ENCODE measurements at places on chromosomes 7 and 10.

- no peak for DNase-seq
Observed at GRCh38 chr7:70565721-70566370, 566.1 kb upstream of the GALNT17 start.

- no peak for DNase-seq
Observed at GRCh38 chr10:17835688-17836087, 26.5 kb downstream of the MRC1 start.

DNA sequence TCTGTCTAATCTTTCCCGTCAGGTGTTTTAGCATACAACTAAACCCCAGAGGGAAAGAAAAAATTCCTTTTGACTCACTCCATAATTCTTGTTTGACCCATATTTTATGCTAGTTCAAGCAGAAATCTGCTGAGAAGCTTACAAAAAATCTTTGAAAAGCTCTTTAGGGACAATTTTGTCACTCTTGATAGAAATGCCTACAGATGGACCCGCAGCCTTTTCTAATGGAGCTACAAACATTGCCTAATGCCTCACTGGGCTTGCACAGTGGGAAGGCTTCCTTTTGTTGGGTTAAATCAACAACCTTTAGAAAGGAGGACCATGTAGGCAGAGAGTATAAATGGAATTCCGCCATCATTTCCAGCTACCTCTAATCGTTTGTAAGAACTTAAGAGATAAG, 344.5 kb downstream of the PCLO start:
- no peak for DNase-seq

- no peak for DNase-seq
Observed at GRCh38 chr10:9657530-9657929, 1360.1 kb upstream of the CELF2 start.

GRCh38 chr10:5999440-6000165, 22.3 kb upstream of the IL15RA start:
- DNase-seq, result no peak

GRCh38 chr10:94936721-94937120, 1.7 kb upstream of the CYP2C9 start:
- DNase-seq, result no peak

- no peak for DNase-seq
Observed at GRCh38 chr10:47059606-47060311, 148.5 kb downstream of the PTPN20 start.

DNA sequence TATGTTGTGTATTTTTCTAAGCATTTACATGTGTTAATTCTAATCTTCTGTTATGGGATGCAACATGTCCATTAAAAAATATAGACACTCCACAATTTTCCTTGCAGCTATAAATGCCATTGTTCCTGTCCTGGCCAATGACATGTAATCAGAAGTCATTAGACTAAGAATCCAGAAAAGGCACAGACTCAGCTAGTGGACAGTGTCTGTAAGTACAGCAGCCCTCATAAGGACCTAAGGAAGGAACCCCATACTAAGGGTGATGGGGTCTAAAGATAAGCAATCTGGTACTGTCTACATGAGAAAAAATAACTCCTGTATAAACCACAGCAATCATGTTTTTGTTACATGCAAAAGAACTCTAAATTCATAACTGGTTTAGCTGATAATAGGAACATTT, 115.9 kb downstream of the GPR85 start:
- DNase-seq, result no peak

GRCh38 chr7:7859411-7859810, 109.2 kb upstream of the GLCCI1 start:
- no peak for DNase-seq

DNA sequence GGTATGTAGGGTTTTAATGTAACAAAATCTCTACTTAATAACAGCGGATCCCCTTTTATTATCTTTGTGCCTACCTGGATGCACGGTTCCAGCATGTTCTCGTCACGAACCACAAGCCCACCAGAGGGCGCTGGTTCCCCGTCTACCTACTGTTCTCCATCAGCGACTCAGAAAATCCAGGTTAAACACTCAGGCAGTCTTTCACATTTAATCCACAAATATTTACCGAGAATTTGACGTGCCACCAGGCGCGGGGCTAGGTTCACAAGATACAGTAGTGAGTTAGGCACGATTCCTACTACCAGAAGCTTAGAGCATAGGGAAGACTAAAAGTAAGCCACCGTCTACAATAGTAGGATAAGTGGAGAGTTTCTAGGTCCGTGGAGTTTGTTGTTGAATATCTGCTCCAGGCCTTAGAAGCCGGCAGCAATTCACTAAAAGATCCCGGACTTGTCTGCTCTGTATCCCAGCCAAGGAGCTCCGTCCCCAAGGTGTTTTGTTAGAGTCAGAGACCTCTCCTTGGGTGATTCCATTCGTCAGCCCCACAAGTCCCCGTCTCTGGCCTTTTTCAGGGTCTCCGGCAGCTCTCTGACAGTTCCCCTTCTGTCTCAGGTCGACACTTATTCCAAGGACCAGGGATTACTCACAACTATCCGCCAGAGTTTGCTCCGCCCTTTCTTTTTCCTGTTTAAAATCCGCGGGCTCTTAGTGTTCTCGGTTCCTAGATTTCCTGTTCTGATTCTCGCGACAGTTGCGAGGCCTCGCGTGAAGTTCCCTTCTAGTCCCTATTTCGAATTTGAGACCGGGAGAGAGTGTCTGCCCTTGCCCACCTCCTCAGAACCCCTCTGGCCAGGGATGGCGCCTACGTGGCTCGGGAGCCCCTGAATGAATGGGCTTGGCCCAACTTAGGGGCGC, 1.5 kb upstream of the KAZALD1 start:
- DNase-seq, result peak; percentile 90

- no peak for DNase-seq
Observed at GRCh38 chr10:34710391-34710751, 104.7 kb downstream of the PARD3 start.

- no peak for DNase-seq
Observed at GRCh38 chr7:139651308-139651707, 126.5 kb downstream of the HIPK2 start.

- DNase-seq, result no peak
Observed at GRCh38 chr7:141378405-141378804, 172.8 kb upstream of the AGK start.

DNA sequence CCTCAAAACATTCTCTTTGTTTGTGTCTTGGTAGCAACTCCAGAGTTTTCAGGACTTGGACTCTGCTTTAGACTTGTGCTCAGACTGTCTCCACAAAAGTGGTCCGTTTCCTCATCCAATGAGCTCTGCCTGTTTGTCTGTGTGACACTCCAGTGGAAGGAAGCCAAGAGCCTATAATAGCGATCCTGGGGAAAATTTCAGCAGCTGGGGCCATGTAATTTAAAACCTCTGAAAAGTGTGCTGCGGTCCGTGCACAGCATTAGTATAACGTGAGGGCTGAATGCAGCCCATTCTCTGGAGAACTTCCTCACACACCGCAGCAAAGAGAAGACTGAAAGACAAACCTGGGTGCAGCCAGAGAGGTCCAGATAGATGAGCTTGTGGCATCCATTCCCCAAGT, at the start of gene LRRC17:
TSS of gene LRRC17 (plus strand) at position 259 of the 400 bp plus-strand sequence. CDS start 20,914 bp downstream, outside the sequence.
- DNase-seq, result no peak

GRCh38 chr7:105876091-105876963, at the start of gene ATXN7L1:
ATXN7L1 (minus strand) TSS chr7:105876599; CDS start chr7:105876558, 41 bp downstream.
- DNase-seq, result peak; percentile 94

GRCh38 chr10:127774766-127775559, 38.0 kb downstream of the FOXI2 start:
- no peak for DNase-seq

DNA sequence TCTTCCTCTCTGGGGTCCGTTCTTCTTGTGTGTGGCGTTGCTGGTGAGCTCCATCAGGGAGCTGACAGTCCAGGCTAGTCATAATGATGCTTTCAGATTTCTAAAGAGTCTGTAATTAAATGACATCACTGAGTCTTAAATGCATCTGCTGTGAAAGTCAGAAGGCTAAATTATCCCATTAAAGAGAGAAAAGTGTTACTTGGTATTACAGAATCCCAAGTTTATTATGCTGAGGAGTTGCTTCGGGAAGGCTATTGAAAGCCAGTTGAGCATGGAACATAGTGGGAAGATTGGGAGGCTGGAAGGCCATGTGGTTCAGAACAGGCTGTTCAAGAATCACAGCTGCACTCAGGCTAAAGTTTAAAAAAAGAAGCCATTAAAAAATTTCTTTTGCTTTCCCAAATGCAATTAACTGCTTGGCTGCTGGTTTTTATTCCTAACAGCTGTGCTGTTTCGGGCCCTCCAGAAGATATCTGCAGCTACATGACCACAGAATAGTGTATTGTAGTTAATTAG, 342.6 kb upstream of the LRGUK start:
- no peak for DNase-seq

DNA sequence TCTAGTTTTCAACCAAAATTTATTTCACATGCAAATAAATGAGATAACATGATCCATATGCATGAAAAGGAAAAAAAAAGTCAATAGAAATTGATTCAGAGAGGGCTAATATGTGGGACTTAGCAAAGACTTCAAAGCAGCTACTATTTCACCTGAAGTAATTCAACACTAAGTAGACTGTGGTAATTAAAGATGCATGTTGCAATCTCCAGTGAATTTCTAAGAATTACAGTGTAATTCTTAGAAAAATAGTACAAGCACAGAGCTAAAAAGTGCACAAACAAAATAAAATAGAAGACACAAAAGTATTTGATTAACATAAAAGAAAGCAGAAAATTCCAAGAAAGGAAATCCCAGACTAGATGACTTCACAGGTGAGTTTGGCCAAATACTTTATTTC, 25.7 kb downstream of the GPR22 start:
- no peak for DNase-seq

DNA sequence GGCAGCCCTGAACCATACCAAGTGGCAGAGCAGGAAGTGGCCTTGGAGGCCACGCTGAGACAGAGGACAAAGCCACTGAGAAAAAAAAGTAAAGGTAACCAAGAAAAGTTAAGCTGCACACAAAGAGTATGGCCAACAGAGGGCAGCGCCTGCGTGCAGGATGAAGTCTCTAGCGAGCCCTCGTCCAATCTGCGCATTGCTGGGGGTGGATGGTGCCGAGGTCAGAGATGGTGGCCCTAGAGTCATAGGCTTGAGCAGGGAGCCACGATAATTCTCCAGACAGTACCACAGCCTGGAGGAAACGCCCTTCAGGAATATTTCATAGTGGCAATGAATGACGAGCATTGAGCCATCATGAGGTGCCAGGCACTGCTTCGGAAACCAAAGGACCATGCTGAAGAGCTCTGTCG, 9.7 kb downstream of the ATP6V0E2 start:
- peak; percentile 47 for DNase-seq

GRCh38 chr10:71242622-71243009, 30.2 kb downstream of the UNC5B start:
- no peak for DNase-seq

GRCh38 chr7:146956321-146956720, 839.7 kb downstream of the CNTNAP2 start:
- no peak for DNase-seq
